ENCODE measurements at places on chromosomes 1 and 21.

- DNase-seq = no peak
These were observed 710 bp upstream of the PALMD start for GRCh38 chr1:99645203-99645602.

DNA sequence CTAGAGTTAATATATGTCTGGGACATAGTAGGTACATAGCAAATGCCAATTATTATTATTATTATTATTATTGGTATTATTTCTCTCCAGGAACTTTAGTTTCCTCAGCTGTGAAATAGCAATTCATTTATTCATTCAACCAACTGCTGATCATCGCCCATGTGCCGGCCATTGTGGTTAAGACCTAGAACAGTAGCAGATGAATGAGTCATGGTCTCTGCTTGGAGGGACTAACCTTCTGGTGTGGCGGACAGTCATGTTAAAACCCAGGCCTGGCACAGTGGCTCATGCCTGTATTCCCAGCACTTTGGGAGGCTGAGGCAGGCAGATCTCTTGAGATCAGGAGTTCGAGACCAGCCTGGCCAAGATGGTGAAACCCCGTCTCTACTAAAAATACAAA, 23.8 kb upstream of the LDLRAP1 start:
- DNase-seq = no peak

GRCh38 chr1:87959236-87959635, 630.6 kb downstream of the LMO4 start:
- no peak for DNase-seq

DNA sequence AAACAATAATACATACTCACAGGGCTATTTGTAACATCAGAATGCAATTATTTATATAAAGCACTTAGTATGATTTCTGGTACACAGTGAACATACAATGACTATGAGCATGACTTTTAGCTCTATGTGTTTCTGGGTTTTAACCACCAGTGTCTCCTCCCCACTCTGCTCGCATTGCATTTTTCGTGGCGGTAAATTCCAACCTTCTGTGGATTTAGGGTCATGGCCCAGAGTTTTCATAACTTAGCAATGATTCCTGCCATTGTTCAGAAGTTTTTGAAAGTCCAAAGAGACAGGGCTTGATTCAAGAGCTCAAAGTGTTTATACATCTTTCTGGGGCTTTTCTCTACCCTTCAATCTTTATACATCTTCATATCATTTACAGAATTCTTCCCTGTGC, 191.3 kb downstream of the BACH1 start:
- DNase-seq = no peak

GRCh38 chr1:1764876-1765470, 13.3 kb downstream of the NADK start:
- no peak for DNase-seq

- no peak for DNase-seq
These were observed at the start of gene PLEKHA6 for GRCh38 chr1:204359474-204360255. TSS of gene PLEKHA6 (minus strand) at chr1:204359929. CDS start at chr1:204273727, 86,202 bp downstream.

DNA sequence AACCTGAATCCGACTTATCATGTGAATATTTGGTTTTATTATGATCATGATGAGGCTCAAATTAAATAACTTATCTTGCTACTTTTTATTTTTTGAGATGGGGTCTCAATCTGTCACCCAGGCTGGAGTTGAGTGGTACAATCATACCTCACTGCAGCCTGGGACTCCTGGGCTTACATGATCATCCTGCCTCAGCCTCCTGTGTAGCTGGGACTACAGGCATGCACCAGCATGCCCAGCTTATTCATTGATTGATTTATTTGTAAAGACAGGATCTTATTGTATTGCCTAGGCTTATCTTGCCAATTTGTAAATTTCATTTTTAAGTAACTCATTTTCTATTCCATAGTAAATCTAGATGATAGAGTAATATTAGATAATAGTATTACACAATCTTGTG, 84.3 kb downstream of the COL11A1 start:
- no peak for DNase-seq

DNA sequence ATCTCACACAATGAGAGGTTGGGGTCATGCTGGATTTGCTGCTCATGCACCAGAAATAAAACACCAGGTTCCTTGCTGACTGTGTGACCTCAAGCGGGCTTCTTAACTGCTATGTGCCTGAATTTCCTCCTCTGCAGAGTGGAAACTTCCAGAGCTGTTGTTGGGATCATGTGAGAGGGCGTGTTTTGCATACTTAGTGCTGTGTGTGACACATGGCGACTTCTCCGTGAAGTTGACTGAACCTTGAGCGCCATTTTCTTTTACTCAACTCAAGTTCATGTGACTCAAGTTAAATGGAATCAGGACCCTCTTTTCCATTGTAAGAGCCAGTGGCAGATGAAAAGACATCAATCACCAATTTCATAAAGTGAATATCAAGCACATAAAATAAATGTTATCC, 224.0 kb downstream of the KIF26B start:
- DNase-seq = no peak

DNA sequence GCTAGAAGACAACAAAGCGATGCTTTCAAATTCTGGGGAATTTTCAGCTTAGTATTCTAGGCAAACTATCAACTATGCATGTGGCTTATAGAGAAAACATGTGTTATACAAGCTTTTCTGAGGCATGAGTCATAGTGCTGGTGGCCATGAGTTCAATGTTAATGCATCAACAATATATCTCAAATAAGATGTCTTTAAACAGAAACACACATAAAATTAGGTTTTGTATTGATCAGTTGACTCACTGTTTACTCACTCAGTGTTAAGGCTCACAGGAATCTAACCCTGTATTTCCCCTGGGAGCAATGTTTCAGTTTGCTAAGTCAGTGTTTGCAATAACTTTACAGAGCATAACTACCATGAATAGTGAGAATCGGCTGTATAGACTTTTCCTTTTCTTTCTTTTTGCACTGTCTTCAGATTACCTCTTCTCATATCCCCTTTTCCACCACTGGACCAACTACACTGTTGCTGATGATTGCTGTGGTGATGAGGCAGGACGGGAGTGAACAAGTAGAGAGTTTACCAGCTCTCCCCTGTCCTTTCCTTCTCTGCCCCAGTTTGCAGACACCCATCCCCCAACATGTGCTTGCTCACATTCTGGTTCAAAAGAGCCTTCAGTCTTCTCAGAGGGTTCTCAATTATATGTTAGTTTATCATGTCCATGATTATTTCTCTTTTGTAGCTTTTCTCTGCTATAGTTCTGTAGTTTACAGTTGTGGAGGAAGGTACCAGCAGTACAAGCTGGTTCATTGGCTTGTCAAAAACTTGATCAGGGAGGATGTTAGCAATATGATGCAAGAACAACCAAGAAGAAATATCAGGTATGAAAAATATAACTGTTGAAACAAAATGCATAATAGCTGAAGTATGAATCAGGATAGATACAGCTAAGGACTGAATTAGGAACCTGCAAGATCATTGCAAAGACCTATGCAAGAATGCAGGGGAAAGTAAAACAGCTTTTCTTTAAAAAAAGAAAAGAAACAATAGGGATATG, 23.9 kb downstream of the CD2 start:
- no peak for DNase-seq

DNA sequence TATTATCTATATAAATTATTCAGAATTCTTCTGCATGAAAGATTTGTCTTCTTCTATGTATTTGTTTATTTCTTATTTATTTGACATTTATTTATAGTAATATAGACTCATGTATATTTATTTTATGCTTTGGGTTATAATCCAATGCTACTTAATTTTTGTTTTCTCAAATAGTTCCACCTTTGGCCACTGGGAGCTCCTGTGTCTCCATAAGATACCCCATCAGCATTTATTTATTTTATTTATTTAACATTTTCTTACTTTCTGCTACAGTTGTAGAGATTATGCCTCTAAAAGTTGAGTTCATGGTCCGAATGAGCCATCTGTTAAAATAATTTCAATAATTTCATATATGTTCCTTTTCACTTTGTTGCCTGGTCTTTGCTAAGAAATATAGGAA, 289.4 kb downstream of the ADGRL2 start:
- DNase-seq = no peak

DNA sequence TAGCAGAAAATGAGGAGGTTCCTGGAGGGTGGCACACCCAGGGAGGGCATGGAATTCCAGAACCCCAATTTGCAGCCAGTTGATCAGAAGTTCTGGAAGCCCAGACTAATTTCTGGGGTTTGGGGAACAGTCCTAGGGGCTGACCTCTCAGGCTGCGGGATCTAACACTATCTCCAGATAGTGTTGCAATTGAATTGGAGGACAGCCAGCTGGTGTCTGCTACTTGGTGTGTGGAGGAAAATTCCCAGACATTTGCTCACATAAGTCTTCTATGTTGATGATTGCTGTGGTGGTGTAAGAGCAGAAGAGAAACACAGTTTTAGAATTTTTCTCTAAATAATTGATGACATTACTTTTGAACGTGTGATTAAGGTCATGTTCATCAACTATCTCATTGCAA, 154.3 kb upstream of the RNPC3 start:
- no peak for DNase-seq

- DNase-seq = no peak
These were observed 12.3 kb upstream of the PHC2 start for GRCh38 chr1:33443080-33443704.

GRCh38 chr1:167670563-167670962, 40.5 kb downstream of the RCSD1 start:
- DNase-seq = no peak

Measured in KG1 (cell line).